Activated CD4-positive, alpha-beta T cell treated with anti-CD3 and anti-CD28 coated beads for 36 hours (primary cell): ENCODE measurements at places on chromosomes 11 and 22. TPM values are rescaled to one million over a fixed set of nuclear protein-coding genes. Genes with fewer than 3 reads are reported as not detected.

DNA sequence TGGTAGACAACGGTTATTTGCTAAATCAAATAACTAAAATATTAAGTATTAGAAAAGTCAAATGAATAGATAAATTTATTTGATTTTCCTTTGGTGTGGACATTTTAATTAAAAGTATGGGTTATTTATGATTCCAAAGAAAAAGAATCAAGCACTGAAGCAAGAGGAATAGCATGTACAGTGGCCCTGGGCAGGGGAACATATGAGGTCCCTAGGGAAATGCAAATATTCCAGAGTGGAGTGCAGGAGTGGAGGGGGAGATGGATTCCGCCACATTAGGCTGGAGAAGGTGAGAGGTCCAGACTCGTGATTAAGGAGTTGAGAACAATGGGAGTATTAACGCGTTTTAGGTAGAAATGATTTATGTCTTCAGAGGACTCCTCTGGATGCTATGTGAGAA, 30.0 kb downstream of the RASSF10 start:
- DNase-seq, result no peak

The SPI1 gene
- 0.30 TPM for total RNA-seq

- DNase-seq, result no peak
These were observed 89.2 kb downstream of the PDE2A start for GRCh38 chr11:72584939-72585597.

DNA sequence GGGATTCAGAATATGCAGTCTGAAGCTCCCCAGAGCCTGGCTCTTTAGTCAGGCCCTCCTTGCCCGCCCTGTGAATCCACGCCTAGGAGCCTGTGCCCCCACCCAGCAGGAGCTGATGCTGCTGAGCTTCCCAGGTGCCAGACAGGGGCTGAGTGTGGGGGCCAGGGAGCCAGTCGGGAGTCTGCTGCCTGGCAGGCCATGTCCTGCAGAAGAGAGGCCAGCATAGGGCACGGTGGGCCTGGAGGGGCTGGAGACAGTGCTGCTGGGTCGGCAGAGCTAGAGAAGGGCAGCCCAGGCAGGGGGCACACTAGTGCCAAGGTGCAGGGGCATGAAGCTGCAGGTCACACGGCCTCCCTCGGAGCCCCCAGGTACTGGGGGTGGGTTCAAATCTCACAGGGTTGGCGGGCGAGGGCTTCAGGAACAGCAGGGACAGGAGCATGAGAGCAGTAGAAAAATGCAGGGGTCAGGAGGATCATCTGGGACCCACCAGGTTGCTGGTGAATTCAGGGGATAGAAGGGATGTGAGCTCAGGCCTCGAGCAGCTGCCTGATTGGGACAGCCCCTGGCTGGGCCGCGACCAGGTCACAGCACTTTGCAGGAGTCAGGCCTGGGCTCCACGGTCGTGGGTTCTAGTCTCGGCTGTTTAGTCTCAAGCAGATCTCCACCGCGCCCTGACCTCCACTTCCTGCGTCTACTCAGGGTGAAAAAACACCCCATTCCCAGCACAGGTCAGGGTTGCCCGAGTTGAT, 4.1 kb upstream of the SEPTIN5 start:
- no peak for DNase-seq

The OR4S1 gene
- not detected for total RNA-seq

The APOA1 gene
- not detected for total RNA-seq
